ENCODE measurements at places on chromosomes 3 and 15.
A peak's percentile ranks its signal among the peaks of the same experiment; 100 is the strongest.

DNA sequence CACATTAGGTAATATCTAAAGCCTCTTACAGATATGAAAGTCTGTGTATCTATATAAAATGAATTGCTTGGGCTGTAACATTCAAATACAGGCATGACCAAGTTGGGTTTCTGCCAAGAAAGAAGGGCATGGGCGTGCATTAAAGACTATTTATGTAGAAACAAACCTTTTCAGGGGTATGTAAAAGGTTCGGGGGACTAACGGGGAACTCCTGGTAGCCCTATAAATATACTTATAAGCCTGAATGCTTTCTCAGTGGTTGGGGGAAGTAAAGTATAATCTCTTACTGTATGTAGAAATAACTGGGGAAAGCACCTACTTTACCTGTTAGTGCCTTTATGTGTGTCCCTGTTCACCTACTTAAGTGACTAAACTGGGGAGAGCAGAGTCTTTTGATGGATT lies 154.5 kb upstream of the TBL1XR1 start:
- no peak for DNase-seq

- DNase-seq = no peak
Observed at GRCh38 chr3:193771011-193771652, 178.1 kb downstream of the OPA1 start.

DNA sequence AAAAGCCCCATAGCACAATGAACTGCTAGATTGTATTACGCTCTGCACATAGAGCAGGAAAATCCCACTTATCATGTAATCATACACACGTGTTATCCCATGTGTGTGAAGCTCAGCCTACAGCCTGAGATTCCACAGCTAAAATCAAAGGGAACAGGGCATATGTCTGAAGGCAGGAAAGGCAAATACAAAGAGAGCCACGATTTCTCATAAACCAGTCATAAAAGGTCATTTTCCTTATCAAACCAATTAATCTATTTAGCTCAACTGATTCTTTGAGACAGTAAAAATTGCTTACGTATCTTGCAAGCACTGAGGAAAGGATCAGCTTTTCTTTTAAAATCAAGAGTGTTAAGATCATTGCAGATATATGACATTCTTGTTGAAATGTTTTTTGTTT lies 199.5 kb upstream of the TBL1XR1 start:
- no peak for DNase-seq

- DNase-seq = no peak
Observed at GRCh38 chr3:113468539-113468938, 27.2 kb upstream of the CFAP44 start.

DNA sequence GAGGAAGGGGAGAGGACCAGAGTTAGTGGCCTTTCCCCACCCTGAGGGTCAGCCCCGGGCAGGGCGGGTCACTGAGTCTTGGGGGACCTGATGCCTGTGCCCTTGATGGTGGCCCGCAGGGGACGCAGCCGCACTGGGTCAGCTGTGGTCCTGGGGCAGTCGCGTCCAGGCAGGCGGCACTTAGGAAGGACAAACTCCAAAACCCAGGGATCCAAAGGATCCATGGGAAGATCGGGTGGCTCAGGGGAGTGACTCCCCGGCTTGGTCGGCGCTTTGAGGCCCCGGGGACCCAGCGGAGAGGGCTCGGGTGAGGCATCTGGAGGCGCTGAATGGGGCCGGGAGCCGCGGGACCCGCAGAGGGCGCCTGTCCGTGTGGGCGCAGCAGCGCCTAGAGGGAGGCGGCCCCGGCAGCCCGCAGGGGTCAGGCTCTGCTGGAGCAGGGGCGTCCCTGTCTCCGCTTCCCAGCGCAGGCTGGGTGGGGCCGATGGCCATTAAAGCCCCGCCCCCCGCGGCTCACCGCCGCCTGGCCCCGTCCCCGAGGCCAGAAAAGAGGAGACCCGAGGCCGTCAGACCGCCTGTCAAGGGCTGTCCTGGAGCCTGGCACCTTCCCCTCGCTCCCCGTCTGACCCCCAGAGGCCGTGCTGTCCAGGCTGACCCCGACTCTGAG lies 17.5 kb downstream of the CIDEC start:
- DNase-seq = peak; percentile 21

GRCh38 chr15:70853318-70853972 lies 512 bp downstream of the LARP6 start:
- DNase-seq = no peak

GRCh38 chr3:17820704-17821103 lies 78.3 kb upstream of the TBC1D5 start:
- DNase-seq = no peak

GRCh38 chr3:18946524-18946923 lies 201.8 kb upstream of the KCNH8 start:
- DNase-seq = no peak

DNA sequence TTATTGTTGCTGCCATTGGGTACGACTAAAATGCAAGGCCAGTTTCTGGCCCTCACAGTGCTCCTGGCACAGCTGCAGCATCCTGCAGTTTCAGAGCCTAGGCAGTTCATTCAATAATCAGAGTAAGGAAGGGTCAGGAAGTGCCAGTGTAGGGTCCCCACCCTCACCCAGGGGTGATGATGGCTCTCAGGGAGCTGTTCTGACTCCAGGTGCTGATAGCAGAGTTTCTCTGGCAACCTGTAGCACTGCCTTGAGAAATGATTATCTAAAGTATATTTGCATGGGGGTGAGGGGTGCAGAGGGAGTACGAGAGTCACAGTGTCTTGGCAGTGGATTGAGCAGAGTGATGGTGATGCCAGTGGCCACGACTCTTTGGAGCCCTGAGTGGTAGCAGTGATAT lies 15.5 kb upstream of the IL16 start:
- DNase-seq = no peak

DNA sequence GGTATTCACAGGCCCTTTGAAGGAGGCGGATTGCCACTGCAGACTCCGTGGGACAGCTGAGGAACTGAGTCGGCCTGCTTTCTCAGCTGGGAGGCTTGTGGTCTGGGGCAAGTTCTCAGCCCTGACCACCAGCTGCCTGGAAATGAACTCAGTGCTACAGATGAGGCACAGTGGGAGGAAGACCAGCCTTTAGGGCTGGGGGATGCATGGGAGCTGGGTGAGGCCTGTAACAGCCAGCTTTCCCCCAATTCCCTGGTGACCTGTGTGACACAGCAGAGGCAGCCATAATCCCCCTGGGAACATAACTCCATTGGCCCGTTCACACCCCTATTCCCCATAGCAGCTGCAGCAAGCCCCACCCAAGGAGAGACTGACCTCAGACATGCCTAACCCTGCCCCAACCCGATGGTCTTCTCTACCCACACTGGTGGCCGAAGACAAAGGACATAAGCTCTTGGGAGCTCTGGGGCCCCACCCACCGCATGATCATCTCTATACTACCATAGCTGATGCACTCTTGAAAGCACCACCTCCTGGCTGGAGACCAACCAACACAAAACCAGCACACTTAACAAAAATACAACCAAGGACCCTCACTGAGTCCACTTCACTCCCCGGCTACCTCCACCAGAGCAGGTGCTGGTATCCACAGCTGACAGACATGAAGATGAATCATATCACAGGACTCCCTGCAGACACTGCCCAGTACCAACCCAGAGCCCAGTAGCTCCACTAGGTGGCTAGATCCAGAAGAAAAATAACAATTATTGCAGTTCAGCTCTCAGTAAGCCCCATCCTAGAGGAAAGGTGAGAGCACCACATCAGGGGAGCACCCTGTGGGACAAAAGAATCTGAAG lies 24.9 kb downstream of the ZMAT3 start:
- no peak for DNase-seq

DNA sequence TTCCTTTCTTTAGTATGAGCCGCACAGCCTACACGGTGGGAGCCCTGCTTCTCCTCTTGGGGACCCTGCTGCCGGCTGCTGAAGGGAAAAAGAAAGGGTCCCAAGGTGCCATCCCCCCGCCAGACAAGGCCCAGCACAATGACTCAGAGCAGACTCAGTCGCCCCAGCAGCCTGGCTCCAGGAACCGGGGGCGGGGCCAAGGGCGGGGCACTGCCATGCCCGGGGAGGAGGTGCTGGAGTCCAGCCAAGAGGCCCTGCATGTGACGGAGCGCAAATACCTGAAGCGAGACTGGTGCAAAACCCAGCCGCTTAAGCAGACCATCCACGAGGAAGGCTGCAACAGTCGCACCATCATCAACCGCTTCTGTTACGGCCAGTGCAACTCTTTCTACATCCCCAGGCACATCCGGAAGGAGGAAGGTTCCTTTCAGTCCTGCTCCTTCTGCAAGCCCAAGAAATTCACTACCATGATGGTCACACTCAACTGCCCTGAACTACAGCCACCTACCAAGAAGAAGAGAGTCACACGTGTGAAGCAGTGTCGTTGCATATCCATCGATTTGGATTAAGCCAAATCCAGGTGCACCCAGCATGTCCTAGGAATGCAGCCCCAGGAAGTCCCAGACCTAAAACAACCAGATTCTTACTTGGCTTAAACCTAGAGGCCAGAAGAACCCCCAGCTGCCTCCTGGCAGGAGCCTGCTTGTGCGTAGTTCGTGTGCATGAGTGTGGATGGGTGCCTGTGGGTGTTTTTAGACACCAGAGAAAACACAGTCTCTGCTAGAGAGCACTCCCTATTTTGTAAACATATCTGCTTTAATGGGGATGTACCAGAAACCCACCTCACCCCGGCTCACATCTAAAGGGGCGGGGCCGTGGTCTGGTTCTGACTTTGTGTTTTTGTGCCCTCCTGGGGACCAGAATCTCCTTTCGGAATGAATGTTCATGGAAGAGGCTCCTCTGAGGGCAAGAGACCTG lies 13.2 kb downstream of the GREM1 start:
- DNase-seq = peak; percentile 81

DNA sequence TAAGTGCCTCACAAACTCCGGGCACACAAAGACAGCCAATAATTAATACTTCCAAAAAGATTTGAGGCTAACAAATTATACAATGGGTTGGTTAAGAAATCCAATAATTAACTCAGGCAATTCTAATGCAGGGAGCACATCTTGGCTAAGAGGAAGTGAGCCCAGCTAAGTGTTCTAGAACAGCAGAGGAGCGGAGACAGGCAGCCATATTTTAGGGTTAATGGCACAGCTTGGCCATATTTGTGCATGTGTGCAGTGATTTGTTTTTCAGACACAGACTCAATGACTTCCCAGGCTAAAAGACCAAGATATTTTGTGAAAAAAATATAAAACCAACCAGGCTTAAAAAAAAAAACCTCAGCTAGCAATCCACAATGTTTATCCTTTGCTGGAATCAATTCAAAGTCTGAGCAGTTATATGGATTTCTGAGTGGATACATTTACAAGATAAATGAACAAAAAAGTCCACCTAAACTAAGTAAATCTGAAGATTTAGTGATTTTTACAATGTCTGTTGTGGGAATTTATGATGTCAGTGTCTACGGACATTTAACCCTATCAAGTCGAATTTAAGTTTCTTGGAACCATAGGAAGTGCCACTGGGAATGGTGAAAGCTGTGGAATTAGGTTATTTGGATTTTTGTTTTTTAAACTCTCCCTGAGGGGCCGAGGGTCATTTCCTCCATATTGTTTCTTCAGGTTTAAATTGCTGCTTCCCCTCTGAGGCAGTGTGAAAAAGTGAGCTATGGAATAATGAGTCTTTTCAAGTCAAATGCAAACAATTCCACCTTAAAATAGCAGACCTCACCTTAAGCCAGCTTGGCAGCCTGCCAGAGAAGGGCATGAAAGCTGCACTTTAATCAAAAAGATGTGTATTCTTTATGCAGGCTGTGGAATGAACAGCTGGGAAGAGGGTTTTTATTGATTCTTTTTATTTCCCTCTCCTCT lies 413.7 kb upstream of the TBL1XR1 start:
- DNase-seq = peak; percentile 82

GRCh38 chr3:192883512-192883911 lies 34.1 kb downstream of the MB21D2 start:
- no peak for DNase-seq

GRCh38 chr3:66858656-66859381 lies 139.3 kb upstream of the KBTBD8 start:
- DNase-seq = no peak

DNA sequence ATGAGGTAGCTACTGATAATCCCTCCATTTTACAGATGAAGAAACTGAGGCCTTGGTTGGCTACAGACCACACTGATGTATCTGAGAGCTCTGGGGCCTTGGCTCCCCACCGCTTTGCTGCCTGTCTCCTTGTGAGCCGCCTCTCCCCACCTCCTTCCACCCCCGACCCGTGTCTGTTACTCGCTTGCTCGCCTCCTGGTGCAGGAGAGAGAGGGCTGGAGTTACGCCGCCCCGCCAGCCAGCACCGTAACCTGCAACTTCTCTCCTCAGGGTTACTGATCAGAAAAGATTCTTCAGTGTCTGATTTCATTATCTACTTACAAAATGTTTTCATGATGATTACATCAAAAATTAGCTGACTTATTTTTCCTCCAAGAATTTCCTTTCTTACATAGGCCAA lies 34.1 kb downstream of the TM2D3 start:
- DNase-seq = no peak

DNA sequence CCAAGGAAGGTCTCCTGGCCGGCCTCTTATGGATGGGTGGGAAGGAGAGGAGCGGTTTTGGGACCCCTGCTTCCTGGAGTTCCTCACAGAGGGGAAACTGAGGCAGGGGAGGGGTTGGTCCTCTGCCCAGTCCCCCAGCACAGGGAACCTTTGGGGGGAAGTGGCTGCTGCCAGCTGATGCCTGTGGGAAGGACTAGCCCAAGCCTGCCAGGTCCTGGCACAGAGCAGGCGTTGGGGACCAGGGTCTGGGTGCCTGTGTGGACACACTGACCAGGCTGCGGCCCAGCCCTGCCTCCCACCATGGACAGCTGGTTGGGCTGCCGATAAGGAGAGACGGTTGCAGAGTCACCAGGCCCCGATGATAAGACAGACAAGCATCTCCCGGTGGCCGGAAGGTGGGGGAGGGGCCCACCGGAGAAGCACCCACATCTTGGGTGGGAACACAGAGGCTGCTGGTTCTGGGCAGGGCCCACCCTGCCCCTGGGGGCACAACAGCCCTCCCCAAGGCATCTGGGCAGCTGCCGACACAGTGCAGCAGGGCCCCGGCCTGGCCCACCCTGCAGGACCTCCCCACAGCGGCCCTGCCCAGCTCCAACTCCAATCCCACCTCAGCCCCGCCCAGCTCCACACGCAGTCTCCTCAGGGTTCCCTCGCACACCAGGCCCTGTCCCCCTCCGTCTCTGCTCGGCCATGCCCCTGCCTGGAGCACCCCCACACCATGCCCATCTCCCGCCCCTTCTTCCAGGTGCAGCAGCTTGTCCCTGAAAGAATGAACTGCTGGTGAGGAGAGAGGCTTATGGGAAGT lies 50.7 kb downstream of the DNAJB8 start:
- no peak for DNase-seq

GRCh38 chr15:87207990-87208580 lies 1048.5 kb downstream of the NTRK3 start:
- no peak for DNase-seq
